ENCODE measurements at places on chromosomes 3 and 15.

DNA sequence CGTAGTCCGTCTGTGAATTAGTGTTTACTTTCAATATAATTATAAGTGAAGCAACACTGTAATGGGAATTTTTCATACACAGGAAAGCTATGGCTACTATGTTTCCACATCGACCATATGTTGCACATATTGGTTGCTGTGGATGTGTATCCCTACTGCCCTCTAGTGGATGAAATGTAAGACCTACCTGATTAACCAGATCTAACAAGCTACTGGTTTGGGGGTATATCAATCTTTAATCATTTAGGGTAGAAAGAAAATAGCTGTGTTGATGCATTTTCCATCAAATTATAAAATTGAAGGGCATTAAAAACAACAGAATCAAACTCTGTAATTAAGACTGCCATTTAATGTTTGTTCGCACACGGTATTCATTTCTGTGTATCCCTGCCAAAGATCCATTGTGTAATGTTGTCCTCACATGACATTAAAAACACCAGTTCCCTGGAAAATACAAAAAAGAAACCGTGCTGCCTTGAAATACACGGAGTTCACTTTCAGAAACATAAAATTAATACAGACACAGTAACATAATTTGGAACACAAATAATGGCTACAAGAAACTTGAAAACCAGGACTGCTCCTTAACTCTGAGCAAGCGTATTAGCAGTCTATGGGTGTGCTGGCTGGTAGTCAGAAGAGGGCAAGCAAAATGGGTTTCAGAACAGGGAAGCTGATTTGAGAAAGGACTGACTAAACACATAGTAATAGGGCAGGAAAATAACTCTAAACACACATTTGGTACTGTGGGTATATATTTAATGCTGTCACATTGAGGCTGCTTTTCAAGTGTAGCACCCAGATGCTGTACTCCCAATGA, 125.1 kb downstream of the TIGIT start:
- DNase-seq: peak; percentile 74
- peaks cover 5% of the 10 kb centered on the region for H3K4me1 ChIP-seq
- H3K4me3 ChIP-seq: no peak overlapping the region
- H3K27me3 ChIP-seq: no peaks in the 10 kb centered on the region
- no peaks in the 10 kb centered on the region for H3K36me3 ChIP-seq
- H3K27ac ChIP-seq: no peak overlapping the region

DNA sequence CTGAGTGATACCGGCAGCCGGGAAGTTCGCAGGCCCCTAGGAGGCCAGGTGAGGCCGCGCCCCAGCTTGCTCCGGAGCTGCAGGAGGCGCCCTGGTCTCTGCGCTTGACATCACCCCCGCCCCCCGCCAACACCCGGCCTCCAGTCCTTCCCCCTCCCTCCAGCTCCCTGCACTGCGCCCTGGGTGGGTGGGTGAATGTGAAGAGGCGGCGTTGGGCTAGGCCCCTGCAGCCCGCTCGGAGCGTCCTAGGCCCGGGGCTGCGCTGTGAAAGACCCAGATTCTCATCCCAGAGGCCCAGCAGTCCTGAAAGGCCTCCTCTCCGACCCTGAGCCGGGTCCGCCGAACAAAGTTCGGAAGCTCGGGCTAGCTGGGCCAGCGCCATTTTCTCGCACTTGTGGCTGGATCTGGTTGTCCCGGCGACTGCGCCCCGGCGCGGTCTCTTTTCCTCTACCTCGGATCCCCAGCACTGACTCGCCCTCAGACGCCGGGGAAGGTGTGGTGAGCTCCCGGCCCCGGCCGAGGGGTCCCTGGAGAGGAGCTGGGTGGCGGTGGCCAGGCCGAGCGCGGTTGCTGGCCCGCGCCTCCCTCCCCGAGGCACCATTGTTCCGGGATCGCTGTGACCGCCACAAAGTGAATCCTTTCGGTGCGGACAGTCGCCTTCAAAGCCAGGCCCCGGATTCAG, 12.9 kb downstream of the ZIC4 start:
- peak overlapping the region; percentile 68 for H3K4me3 ChIP-seq
- peaks cover 33% of the 10 kb centered on the region for H3K4me1 ChIP-seq
- H3K27me3 ChIP-seq: peaks cover 36% of the 10 kb centered on the region
- H3K27ac ChIP-seq: peak overlapping the region; percentile 94
- H3K36me3 ChIP-seq: no peaks in the 10 kb centered on the region

DNA sequence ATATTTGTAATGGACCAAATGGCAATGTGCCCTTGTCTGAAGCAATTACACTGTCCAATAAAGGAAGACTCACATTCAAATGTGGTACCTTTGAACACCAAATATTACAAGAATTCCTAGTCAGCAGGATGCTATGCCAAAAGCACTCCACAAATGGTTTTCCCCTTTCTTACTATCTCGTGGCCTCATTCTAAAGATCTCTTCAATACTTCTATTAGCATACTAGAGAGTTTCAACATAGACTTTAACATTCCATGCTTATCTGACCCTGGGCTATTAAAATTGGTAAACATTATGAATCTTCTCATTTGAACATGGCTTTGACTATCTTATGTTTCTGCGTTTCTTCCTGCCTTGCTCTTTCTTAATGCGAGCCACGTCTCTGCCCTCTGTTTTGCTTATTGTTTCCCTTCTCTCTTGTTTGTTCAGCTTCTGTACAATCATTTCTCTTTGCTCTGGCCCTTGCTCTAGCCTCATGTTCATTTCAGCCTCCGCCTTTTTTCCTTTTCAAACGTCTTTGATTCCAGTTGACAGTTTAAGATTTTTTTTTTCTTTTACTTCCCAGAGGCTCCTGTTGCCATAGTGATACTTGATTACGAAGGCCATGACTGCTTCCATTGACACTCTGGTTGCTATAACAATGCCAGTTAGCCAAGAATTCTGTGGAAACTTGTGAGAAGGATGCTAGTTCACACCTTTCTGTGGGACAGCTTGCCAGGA, 49.5 kb upstream of the SLC9A9 start:
- peak overlapping the region; percentile 14 for H3K4me3 ChIP-seq
- DNase-seq: peak; percentile 77
- H3K27me3 ChIP-seq: peaks cover 2% of the 10 kb centered on the region
- H3K27ac ChIP-seq: peak overlapping the region; percentile 45

GRCh38 chr15:44641651-44642050, 21.8 kb downstream of the SPG11 start:
- no peak for DNase-seq
- no peak overlapping the region for H3K4me3 ChIP-seq
- H3K4me1 ChIP-seq: no peaks in the 10 kb centered on the region

- H3K4me3 ChIP-seq: no peak overlapping the region
- H3K36me3 ChIP-seq: no peaks in the 10 kb centered on the region
- H3K27ac ChIP-seq: no peak overlapping the region
- peaks cover 4% of the 10 kb centered on the region for H3K27me3 ChIP-seq
Measured at GRCh38 chr3:9534429-9534828, 19.2 kb downstream of the LHFPL4 start.

- peaks cover 6% of the 10 kb centered on the region for H3K4me1 ChIP-seq
- DNase-seq: no peak
- no peak overlapping the region for H3K27ac ChIP-seq
Measured at GRCh38 chr15:26892678-26893077, 25.8 kb downstream of the GABRA5 start.

DNA sequence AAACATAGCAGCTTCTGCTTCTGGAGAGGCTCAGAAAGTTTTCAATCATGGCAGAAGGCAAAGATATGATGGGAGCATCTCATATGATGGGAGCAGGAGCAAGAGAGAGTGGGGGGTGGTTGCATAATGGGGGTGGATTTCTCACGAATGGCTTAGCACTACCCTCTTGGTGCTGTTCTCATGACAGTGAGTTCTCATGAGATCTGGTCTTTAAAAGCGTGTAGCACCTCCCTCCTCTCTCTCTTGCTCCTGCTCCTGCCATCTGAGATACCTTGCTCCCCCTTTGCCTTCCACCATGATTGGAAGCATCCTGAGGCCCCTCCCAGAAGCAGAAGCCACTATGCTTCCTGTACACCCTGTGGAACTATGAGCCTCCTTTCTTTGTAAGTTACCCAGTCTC, 22.2 kb downstream of the HGD start:
- H3K4me1 ChIP-seq: no peaks in the 10 kb centered on the region
- H3K4me3 ChIP-seq: no peak overlapping the region
- H3K27ac ChIP-seq: no peak overlapping the region
- H3K36me3 ChIP-seq: no peaks in the 10 kb centered on the region
- no peaks in the 10 kb centered on the region for H3K27me3 ChIP-seq

GRCh38 chr3:132293251-132293650, 24.0 kb upstream of the ACP3 start:
- H3K27ac ChIP-seq: no peak overlapping the region
- no peaks in the 10 kb centered on the region for H3K4me1 ChIP-seq
- H3K27me3 ChIP-seq: no peaks in the 10 kb centered on the region
- H3K36me3 ChIP-seq: no peaks in the 10 kb centered on the region
- no peak for DNase-seq

GRCh38 chr3:36774052-36774451, 9.7 kb upstream of the DCLK3 start:
- no peak overlapping the region for H3K27ac ChIP-seq
- no peaks in the 10 kb centered on the region for H3K36me3 ChIP-seq
- H3K4me1 ChIP-seq: no peaks in the 10 kb centered on the region
- peaks cover 3% of the 10 kb centered on the region for H3K27me3 ChIP-seq
- no peak for DNase-seq

GRCh38 chr15:54462511-54462913, 484.3 kb downstream of the UNC13C start:
- no peak overlapping the region for H3K27ac ChIP-seq
- no peaks in the 10 kb centered on the region for H3K36me3 ChIP-seq
- no peaks in the 10 kb centered on the region for H3K27me3 ChIP-seq
- DNase-seq: no peak

- no peak overlapping the region for H3K4me3 ChIP-seq
- H3K27me3 ChIP-seq: no peaks in the 10 kb centered on the region
- no peaks in the 10 kb centered on the region for H3K4me1 ChIP-seq
- H3K36me3 ChIP-seq: no peaks in the 10 kb centered on the region
- no peak overlapping the region for H3K27ac ChIP-seq
- DNase-seq: no peak
Measured at GRCh38 chr15:47890397-47891150, 173.3 kb downstream of the SEMA6D start.

DNA sequence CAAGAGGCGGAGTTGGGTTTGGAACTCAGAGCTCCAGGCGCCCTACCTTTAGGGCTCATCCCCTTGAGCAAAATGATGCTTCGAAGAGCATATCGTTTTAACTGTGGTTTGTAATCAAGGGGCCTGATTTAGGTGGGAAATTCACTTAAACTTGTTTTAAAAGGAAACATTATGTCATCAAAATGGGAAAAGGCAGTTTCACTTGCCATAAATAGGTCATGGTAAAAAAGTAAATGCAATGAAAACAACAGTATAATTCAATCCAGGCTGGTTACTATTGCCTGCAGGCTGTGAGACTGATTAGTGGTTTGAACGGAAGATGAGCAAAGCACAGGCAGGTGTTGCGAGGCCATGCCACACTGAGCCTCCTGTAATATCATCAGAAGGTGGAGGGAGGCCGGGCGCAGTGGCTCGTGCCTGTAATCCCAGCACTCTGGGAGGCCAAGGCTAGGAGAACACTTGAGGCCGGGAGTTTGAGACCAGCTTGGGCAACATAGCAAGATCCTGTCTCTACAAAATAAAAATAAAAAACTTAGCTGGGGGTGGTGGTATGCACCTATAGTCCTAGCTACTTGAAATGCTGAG, 2.1 kb downstream of the HDAC11 start:
- H3K4me1 ChIP-seq: peaks cover 20% of the 10 kb centered on the region
- no peak overlapping the region for H3K4me3 ChIP-seq
- H3K27ac ChIP-seq: no peak overlapping the region
- H3K27me3 ChIP-seq: no peaks in the 10 kb centered on the region
- DNase-seq: no peak
- no peaks in the 10 kb centered on the region for H3K36me3 ChIP-seq

DNA sequence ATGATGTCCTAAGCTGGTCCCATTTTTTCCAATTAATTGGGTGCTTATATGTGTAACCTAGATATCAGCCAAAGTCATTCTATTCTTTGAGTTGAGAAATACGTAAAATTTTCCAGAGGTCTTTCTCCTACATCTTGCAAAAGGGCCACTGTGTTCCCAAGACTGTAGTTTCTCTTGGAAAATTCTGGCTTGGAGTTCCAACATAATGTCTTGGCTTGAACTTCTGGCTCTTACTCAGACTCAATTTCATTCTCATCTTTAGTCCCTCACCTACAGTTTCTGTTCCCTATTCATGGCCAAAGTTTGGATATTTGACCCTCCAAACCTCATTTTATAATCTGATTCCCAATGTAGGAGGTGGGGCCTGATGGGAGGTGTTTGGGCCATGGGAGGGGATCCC, 201.4 kb upstream of the ARHGEF26 start:
- H3K4me3 ChIP-seq: no peak overlapping the region
- DNase-seq: no peak
- H3K4me1 ChIP-seq: no peaks in the 10 kb centered on the region
- no peaks in the 10 kb centered on the region for H3K27me3 ChIP-seq
- H3K36me3 ChIP-seq: no peaks in the 10 kb centered on the region

- no peak overlapping the region for H3K27ac ChIP-seq
- DNase-seq: peak; percentile 64
- no peak overlapping the region for H3K4me3 ChIP-seq
- no peaks in the 10 kb centered on the region for H3K27me3 ChIP-seq
Measured at GRCh38 chr15:100030586-100031229, 297.5 kb upstream of the LYSMD4 start.

- H3K27ac ChIP-seq: no peak overlapping the region
- H3K27me3 ChIP-seq: no peaks in the 10 kb centered on the region
- H3K36me3 ChIP-seq: no peaks in the 10 kb centered on the region
Measured at GRCh38 chr3:143658861-143659260, 189.4 kb downstream of the SLC9A9 start.

- H3K4me3 ChIP-seq: no peak overlapping the region
- H3K36me3 ChIP-seq: no peaks in the 10 kb centered on the region
- H3K27me3 ChIP-seq: no peaks in the 10 kb centered on the region
- H3K27ac ChIP-seq: no peak overlapping the region
- no peaks in the 10 kb centered on the region for H3K4me1 ChIP-seq
- DNase-seq: no peak
Measured at GRCh38 chr3:59938828-59939227, 889.0 kb upstream of the CFAP20DC start.

GRCh38 chr15:87487484-87487883, 769.1 kb downstream of the NTRK3 start:
- H3K27ac ChIP-seq: no peak overlapping the region
- no peaks in the 10 kb centered on the region for H3K36me3 ChIP-seq
- H3K27me3 ChIP-seq: no peaks in the 10 kb centered on the region
- H3K4me3 ChIP-seq: no peak overlapping the region
- no peak for DNase-seq
- no peaks in the 10 kb centered on the region for H3K4me1 ChIP-seq

DNA sequence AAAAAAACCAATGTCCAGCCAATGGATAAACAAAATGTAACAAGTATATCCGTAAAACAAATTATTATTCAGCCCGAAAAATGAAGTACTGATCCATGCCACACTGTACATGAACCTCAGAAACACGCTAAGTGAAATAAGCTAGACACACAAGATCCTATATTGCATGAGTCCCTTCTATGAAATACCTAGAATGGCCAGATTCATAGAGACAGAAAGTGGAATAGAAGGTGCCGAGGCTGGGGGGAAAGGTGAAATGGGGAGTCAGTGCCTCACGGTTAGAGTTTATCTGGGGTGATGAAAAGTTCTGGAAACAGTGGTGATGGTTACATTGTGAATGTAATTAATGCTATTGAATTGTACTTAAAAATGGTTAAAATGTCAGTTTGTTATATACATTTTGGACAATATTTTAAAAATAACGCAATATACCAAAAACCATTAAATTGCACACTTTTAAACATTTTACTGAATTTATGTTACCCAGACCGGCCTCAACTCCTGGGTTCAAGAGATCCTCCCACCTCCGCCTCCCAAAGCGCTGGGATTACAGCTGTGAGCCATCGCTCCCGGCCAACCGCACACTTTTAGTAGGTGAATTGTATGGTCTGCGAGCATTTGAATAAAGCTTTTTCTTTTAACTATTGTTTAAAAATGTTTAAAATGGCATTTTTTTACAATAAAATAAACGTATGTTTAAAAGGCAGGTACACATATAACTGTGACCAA, 2.1 kb downstream of the RNF168 start:
- DNase-seq: peak; percentile 29
- no peaks in the 10 kb centered on the region for H3K36me3 ChIP-seq
- H3K27ac ChIP-seq: peak overlapping the region; percentile 93
- H3K4me3 ChIP-seq: peak overlapping the region; percentile 97

Measured in astrocyte (in vitro differentiated cells and primary cell).